Naive B cell (primary cell): ENCODE measurements at places on chromosomes 16 and 17. TPM values are rescaled to one million over a fixed set of nuclear protein-coding genes. Genes with fewer than 3 reads are reported as not detected.

DNA sequence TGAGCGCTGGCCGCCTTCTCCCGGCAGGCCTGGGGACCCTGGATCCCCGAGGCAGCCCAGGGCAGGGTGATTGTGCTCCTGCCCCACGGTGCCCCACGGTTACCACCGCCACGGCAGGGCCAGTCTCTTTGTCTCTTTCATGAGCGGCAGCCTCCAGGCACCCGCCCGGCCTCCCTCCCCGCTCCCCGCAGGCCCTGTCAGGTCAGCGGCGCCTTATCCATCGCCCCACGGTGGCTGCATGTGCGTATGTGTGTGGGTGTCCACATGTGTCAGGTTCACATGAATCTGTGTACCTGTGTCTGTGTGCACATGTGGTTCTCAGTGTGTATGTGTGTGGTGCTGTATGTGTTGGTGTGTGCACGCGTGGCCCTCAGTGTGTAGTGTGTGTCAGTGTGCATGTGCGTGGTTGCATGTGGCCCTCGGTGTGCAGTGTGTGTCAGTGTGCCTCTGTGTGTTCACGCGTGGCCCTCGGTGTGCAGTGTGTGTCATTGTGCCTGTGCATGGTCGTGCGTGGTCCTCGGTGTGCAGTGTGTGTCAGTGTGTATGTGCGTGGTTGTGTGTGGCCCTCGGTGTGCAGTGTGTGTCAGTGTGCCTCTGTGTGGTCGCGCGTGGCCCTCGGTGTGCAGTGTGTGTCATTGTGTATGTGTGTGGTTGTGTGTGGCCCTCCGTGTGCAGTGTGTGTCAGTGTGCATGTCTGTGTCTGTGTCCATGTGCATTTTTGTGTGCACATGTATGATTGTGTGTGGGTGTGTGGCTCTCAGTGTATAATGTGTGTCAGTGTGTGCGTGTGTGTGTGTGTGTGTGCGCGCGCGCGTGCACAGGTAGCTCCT lies 239.2 kb upstream of the GSE1 start:
- DNase-seq, result no peak

- no peak for DNase-seq
These were observed 3.2 kb upstream of the MPO start for GRCh38 chr17:58283674-58284612.

DNA sequence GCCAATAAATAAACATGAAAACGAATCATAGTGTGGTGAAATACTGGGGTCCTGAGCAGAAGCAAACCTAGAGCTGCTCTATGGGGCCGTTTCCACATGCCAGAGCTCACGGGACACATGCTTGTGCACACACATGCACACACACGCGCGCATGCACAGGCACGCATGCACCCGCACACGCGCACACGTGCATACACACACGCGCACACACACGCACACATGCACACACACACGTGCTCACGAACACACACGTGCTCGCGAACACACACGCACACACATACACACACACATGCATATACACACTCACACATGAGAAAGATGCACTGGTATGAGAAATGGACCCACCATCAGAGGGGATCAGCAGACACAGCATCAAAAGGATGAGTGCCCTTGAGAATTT lies 52.2 kb upstream of the DNAJA2 start:
- no peak for DNase-seq

DNA sequence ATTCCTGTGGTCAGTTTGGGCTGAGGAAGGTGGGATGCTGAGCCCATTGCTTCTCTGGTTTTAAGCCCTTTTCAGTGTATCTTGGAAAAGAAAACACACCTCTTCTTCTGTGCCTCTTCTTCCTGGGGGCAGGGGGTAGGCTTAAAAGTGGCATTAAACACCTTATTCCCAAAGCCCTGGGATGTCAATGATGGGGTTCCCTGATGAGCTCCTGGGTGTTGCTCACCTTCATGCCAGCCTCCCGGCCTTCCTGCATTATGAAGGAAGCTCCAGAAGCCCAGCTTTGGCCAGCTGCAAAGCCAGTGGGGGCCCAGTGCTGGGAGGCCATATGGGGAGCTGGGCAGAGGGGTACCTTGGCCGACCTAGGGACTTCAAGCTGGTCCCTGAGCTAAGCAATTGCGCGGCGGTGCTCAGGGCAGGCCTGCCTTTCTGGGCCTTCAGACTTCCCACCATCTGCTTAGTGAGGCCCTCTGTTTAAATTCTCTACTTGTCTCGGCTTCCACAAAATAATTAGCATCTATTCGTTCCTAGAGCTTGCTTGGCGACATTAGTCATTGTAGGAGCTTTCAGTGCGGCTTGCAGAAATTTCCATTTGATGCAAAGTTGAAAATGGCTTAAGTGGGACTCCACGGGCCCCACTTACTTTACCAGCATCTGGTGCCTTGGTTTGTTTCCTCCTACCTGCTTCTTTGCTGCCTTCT lies 121.7 kb upstream of the NLRP1 start:
- DNase-seq, result no peak

DNA sequence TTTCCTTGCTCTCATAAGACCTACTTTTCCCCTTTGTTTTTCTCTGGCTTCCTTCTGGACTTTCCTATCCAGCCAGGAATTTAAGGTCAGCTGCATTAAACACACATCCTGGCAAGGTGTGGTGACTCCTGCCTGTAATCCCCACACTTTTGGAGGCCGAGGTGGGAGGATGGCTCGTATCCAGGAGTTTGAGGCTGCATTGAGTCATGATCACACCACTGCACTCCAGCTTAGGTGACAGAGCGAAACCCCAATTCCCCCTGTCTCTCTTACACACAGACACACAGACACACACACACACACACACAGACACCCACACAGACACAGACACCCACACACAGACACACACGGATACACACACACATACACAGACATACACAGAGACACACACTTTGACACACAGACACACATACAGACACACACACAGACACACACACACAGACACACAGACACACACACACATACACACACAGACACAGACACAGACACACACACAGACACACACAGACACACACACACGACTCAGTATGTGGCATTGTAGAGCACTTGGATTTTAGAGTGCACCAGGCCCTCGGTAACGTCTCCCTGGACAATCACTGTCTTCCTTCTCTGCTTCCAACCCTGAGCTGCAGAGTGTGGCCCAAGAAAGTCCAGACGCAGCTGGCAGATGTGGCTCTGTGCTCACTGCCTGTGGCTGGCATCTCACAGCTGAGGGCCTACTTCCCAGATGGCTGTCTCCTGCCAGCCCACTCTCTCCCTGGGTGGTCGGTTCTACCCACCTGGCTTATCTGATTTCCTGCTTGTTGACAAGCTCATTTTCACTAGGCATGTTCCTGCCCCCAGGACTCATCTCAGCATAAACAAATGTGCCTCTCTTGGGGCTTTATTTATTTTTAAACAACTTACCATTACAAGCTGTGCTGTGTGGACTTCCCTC lies 39.0 kb downstream of the NLRP1 start:
- DNase-seq, result no peak

GRCh38 chr17:56833809-56834379 lies at the start of the genes C17orf67 and DGKE:
Gene C17orf67 (minus strand): TSS chr17:56833920. CDS start chr17:56815810, 18,110 bp downstream.
Gene DGKE (plus strand): TSS chr17:56834151. CDS start chr17:56834796, 645 bp downstream.
- DNase-seq, result peak; percentile 98

GRCh38 chr17:72575542-72576233 lies 454.9 kb downstream of the SOX9 start:
- DNase-seq, result no peak

GRCh38 chr16:24978370-24978914 lies 36.7 kb downstream of the ARHGAP17 start:
- DNase-seq, result peak; percentile 40

- no peak for DNase-seq
These were observed 156.2 kb downstream of the PPM1E start for GRCh38 chr17:58911741-58912343.

GRCh38 chr17:80996422-80997305 lies 5.0 kb downstream of the CHMP6 start:
- no peak for DNase-seq

DNA sequence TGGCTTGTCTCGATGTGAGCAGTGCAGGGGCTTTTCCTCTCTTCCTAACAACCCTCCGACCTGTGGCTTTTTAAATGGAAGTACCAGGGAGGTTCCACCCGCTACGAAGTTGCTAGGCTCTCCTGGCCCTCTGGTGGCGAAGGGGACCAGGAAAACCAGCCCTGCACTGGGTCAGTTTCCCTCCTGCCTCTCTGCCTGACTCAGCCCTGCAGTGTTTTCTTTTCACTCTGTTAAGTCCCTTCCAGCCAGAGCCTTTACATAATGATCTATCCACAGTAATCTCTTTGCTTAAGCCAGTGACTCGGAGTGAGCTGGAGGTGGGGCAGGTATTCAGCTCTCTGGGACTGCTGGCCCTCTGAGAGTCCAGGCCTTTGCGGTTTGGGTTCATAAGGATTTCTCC lies 331.3 kb upstream of the EEF2KMT start:
- no peak for DNase-seq

DNA sequence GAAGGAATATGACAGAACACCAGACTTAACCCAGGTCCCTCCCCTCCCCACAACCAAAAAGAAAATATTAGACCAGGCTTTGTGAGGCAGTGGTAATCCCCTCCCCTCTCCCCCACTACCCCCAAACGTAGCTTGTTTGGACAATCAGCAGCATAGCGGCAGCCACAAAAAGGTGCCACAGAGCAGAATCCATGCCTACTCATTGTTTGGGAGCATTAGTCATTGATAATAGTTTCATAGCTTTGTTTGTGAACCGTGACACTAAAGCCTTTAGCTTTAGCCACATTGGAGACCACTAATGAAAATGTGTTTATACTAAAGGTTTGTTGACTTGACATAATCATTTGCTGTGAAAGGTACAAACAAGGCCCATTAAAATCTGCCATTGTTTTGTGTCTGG lies 65.1 kb downstream of the NUP93 start:
- no peak for DNase-seq

GRCh38 chr16:73399486-73399885 lies 351.6 kb upstream of the ZFHX3 start:
- DNase-seq, result no peak

- DNase-seq, result no peak
These were observed 120.9 kb downstream of the UTP18 start for GRCh38 chr17:51381262-51381661.

DNA sequence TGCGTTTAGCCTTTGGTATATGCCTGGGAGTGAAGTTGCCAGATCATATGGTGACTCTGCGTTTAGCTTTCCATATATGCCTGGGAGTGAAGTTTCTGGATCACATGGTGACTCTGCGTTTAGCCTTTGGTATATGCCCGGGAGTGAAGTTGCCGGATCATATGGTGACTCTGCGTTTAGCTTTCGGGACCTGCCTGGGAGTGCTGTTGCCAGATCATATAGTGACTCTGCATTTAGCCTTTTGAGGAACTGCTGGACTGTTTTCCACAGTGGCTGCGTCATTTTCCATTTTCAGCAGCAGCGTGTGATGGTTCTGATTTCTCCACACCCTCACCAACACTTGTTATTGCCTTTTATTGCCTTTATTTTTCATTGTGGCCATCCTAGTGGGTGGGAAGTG lies 73.0 kb downstream of the OR1D5 start:
- no peak for DNase-seq

- no peak for DNase-seq
These were observed 18.2 kb upstream of the RASL10B start for GRCh38 chr17:35713069-35713728.

GRCh38 chr17:1153795-1154546 lies 25.8 kb downstream of the ABR start:
- DNase-seq, result no peak

GRCh38 chr16:58118801-58119508 lies 10.2 kb downstream of the CFAP20 start:
- DNase-seq, result no peak

- peak; percentile 35 for DNase-seq
These were observed 6.3 kb downstream of the ESRP2 start for GRCh38 chr16:68229431-68230175.

DNA sequence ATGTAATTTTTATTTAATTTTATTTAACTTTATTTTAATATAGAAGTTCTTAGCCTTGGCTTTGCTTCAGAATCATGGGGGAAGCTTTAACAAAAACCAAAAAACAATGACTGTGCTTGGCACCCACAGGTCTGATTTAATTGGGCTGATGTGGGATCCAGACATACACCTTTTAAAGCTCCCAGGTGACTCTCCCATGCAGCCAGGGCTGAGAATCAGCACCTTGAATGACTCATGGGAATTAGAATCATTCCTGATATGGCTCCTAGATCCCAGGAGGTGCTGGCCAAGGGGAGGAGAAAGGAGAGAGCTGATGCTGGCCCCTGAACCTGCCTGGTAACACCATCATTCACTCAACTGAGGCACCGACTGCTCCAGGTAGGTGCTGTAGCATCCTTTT lies 240.7 kb downstream of the PARN start:
- DNase-seq, result no peak

- no peak for DNase-seq
These were observed 1.5 kb downstream of the CACNA1H start for GRCh38 chr16:1154291-1154886.

DNA sequence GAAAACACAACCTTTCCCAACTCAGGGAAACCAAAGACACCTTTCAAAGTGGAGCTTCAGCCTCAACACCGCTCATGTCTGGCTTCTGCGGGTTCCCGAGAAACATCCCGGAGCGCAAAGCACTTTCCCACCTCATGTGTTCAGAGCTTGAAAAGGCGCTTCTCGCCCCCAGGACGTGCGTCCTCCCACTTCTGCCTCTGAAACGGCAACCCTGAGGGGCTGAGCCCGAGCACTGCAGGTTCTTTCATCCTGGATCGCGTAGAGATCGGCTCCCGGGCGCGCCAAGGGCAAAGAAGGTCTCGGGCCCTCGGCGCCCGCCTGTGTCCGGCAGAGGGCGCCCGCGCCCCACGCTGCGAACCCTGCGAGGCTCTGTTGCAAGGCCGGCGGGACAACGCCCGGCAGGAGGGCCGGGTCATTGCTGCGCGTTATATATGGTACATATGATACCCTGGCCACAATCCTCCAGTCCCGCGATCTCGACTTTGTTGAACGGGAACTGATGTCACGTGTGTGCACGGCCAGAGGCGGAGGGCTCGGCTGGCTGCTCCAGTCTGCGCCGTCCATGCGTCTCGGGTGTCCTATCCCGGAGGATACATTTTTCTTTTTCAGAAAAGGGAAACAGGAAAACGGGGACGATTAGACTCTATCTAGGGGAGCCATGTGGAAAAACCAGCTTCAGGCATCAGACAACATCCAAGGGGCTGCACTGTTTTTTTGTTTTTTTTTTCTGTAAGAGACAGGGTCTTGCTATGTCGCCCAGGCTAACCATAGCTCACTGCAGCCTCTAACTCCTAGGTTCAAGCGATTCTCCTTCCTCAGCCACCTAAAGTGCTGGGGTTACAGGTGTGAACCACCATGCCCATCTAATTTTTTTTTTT lies 19.1 kb downstream of the COQ7 start:
- peak; percentile 75 for DNase-seq

- DNase-seq, result peak; percentile 31
These were observed 50.9 kb upstream of the CPNE2 start for GRCh38 chr16:57041182-57042156.

GRCh38 chr16:20323591-20324117 lies 3.7 kb downstream of the GP2 start:
- DNase-seq, result no peak

USP43 gene
- polyA plus RNA-seq, result not detected

GRIN2C gene
- polyA plus RNA-seq, result 0.05 TPM

CBLN1 gene
- not detected for polyA plus RNA-seq

KRTAP9-4 gene
- polyA plus RNA-seq, result not detected

ZPBP2 gene
- not detected for polyA plus RNA-seq

NUPR1 gene
- not detected for polyA plus RNA-seq

CASKIN1 gene
- polyA plus RNA-seq, result not detected

KRTAP1-1 gene
- not detected for polyA plus RNA-seq

RAB11FIP4 gene
- 29.7 TPM for polyA plus RNA-seq

CACNG1 gene
- not detected for polyA plus RNA-seq

CHAD gene
- polyA plus RNA-seq, result 0.24 TPM

WNK4 gene
- not detected for polyA plus RNA-seq

TSEN54 gene
- 23.4 TPM for polyA plus RNA-seq

NRN1L gene
- polyA plus RNA-seq, result not detected

MYO1C gene
- 15.1 TPM for polyA plus RNA-seq

ARHGDIG gene
- polyA plus RNA-seq, result not detected

FAM171A2 gene
- 0.21 TPM for polyA plus RNA-seq

TAC4 gene
- not detected for polyA plus RNA-seq
